CD4-positive, alpha-beta T cell treated with Interleukin-21 for 1 hour (primary cell): ENCODE measurements at places on chromosomes 16 and 17.

- no peak for DNase-seq
These were observed 116.9 kb upstream of the CDH13 start for GRCh38 chr16:82509691-82510430.

DNA sequence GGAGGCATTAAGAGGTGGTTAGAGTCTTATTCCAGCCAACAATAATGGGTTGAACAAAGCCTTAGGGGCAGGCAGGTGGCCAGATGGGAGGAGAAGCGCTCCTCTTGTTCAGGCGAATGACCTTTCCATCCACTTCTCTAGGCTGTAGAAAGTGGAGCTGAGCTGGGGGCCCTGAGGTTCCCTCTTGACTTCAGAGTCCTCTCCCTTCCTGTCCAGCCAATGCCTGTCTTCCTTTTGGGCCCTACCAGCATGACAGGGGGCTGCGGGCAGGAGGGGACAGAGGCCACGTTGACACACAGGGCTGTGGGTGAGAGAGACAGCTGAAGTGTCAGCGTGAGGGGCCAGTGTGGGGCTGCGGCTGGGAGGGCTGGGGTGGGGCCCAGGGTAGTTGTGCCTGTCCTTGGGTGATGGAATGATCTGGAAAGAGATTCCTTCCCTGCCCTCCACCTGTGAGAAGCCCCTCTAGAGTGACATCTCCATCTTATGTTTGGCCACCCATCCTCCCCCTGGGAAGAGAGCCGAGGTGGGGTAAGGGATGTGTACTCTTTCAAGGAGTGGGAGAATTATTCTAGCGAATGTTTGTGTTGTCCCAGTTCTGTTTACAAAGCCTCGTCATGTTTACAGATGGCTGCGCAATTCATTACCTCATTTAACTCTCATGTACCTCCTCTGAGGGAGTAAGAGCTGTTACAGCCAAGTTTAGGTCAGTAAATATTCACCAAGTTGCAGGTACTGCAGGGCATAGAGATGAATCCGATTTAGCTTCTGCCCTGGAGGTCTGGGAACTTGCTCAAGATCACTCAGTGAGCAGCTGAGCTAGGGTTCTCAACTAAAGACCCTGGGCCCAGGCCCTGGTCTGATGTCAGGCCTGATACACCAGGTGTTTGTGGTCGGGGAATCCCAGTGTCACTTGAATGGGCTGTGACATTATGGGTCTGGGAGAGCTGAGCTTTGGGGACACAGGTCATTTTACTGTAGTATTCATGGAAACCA is 3.3 kb downstream of the ERBB2 start:
- DNase-seq: no peak

DNA sequence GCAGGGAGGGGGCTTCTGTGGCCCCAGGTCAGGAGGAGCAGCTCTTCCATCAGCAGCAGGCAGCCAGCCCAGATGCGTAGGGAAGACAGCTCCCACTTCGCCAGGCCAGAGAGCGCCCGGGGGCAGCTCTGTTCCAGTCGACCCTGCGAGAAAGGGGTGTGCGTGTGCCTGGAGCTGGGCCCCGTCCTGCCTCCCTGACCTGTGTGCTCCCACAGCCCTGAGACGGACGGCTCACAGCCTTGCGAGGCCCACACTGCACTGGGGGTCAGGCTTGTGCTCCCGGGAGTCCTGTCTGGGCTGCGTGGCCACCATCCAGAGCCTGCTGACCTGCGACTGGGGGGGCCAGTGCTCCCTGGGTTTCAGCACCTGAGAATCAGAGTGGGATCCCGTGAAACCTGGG is 469 bp upstream of the MSLN start:
- DNase-seq: no peak

DNA sequence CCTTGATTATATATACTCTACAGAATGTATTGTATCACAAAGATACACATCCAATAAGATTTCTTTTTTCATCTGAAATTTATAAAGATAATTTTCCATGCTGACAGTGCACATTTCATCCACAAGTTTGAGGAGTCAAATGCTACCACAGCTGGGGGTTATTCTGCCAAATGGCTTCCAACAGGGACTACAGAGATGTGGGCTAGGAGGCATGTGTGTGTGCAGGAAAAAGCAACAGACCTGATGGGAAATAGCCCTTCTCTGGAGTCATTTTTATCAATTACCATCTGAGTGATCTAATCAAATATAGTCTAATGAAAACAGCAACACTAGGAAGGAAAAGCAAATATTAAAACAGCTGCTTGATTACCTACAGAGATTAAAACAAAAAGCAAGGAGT is 290.5 kb downstream of the CEP112 start:
- DNase-seq: no peak

DNA sequence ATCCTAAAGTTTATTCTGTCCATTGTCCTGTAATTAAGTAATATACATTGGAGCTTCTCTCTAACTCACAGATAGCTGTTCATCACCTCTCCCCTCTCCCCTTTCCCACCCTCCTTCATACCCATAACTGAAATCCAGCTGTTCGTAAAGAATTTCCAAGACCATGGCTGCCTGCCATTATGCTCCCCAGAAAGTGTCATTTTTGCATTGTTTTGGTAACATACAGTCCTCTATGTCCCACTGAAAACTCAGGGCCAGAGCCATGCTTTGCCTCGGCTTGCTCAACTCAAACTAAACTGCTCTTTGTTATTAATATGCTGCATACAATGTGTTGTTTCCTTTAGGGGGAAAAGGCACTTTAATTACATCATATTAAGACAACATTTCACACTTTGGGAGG is 132.0 kb downstream of the MRTFB start:
- DNase-seq: no peak

DNA sequence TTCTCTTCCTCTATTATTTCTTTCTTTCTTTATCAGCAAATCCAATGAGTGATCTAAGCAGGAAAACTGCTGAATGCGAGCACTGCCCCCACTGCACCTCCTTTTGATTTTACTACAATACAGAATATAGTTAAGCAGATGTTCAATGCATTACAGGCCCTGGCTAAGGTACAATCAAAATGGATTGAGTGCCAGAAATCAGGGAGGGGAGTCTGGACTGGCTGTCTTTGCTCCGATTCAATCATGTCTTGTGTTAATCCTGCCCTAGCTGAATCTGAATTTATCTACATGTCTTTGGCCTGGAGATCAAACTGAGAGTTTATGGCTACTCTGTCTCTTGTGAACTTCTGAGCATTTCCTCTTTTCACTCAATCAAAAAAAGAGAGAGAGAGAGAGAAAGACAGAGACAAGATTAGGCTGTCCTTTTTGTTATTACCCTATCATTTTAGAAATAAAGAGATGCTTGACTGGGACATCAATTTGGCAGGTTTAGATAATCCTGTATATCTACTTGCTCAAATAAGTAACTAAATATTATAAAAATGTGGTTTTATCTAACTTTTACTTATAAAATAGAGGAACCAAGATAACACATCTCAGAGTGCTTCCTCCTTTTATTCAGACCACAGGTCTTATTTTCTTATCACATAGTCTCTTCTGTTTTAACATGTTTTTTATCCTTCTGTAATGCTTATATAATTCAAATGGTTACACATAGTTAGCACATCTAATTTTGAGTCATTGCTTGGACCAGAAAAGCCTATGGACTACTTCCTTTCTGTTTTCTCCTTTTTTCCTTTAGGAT is 656.2 kb downstream of the KCNJ2 start:
- DNase-seq: no peak

GRCh38 chr17:32265192-32265923 is at the start of gene RHBDL3:
Gene RHBDL3, plus strand, starts transcription at chr17:32265832. Its CDS starts 358 bp downstream, at chr17:32266190.
- peak; percentile 18 for DNase-seq

DNA sequence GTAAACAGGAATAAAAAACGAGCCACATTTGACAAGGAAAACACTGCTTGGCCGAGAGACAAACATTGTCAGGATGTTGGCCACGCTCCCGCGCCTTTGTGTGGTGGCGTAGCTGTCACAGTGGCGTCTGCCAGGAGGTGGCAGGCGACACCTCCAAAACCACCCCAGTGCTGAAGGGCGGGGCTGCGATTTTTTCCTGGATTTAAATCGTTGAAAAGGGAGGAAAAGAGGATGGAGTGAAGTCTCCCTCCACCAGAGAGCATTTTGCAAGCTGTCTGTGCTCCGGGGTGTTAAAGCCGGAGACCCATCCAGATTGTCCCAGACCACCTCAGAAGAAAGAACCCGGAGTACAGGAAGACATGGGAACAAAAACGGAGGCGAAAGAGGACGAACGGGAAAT is 12.7 kb downstream of the MRM3 start:
- peak; percentile 35 for DNase-seq

DNA sequence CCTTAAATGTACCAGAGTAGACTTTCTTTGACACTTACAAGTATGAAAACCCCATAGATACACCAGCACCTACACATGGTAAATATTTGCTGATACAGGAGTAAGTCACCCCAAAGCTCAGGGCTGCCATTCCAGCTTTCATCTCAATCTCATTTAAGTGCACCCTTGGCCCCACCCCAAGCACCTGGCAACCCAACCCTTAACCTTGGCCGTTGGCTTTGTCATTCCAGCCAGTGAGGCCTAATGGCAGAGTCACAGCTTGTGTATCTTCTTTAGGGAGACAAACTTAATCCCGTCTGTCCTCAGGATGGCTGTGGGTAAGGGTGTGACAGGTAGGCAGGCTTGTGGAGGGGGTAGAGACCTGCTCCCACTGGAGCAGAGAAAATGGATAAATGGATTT is 31.5 kb upstream of the TMEM220 start:
- DNase-seq: no peak

GRCh38 chr16:89554343-89554742 is 6.1 kb upstream of the RPL13 start:
- DNase-seq: no peak
